ENCODE measurements at places on chromosomes 1 and 21.
A peak's percentile ranks its signal among the peaks of the same experiment; 100 is the strongest.

GRCh38 chr1:241589521-241589920 lies 50.6 kb downstream of the CHML start:
- DNase-seq, result no peak

- peak; percentile 37 for DNase-seq
Observed at GRCh38 chr1:64948905-64949833, 17.2 kb downstream of the JAK1 start.

GRCh38 chr21:32134441-32135130 lies 144.3 kb downstream of the MIS18A start:
- DNase-seq, result no peak

DNA sequence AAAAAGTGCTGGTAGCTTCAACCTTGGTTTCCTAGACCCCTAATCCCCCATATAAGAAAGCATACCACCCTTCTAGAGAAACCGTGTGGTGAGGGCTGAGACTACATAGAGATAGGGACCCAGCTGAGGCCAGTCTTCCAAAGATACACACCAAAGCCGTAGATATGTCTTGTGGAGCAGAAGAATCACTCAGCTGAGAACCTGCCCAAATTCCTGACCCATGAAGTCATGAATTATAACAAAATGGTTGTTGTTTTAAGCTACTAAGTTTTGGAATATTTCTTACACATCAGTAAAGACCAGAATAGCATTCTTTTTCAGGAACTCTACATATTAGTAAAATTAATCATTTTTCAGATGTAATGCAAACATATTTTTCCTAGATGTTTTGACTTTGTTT lies 3.3 kb upstream of the SNRPE start:
- DNase-seq, result no peak

DNA sequence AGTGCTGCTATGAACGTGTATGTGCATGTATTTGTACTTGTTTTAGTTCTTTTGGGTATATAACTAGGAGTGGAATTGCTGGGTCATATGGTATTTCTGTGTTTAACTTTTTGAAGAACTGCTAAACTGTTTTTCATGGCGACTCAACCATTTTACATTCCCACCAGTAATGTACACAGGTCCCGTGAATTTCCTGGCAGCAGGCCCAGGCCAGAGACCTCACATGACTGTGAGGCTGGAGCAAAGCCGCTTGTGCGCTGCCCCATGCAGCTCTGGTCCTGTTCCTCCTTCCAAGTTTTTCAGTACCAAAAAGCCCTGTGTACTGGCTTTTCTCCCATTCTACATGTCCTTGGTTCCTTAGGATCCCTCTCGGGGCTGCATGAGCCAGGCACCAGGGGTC lies 29.6 kb downstream of the ACOT11 start:
- no peak for DNase-seq

GRCh38 chr1:232911027-232911599 lies 39.3 kb upstream of the NTPCR start:
- no peak for DNase-seq

- DNase-seq, result no peak
Observed at GRCh38 chr1:2451741-2452140, 24.3 kb upstream of the PLCH2 start.

DNA sequence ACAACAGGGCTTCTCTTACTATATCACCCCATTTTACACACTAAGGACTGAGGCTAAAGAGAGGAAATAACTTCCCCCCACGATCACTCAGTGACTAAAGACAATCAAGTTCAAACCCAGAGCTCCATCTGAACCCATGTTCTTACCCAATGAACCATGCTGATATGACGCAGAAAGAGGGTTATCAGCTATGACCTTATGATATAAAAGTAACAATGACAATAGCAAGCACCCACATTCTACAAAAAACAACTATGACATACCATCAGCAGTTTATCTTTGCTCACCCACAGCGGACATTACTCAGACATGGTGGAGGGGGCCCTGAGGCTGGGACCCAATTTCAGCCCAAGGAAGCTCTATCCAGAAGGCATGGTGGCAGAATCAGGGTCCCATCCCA lies 75.7 kb downstream of the PTPN14 start:
- DNase-seq, result no peak

GRCh38 chr1:246065592-246065991 lies 441.5 kb downstream of the SMYD3 start:
- no peak for DNase-seq

GRCh38 chr1:50976890-50977574 lies 7.0 kb downstream of the CDKN2C start:
- DNase-seq, result peak; percentile 35

DNA sequence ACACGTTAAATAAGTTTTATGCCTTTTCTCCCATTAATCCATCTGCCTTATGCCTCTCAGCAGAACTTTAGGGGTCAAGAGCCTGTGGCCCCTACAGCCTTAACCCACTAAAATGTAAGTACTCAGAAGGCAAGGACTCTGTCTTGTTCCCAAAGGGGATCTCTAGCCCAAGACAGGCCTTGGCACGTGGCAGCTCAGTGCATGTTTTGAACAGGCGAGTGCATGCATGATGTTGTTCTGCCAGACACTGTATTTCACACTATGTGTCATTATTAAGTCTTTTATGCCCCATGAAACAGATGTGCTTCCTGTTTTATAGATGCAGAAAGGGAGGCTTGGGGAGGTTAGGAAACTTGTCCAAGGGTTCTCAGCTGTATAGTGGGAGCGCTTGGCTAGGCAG lies 102.8 kb downstream of the ETS2 start:
- DNase-seq, result no peak

- no peak for DNase-seq
Observed at GRCh38 chr21:38819719-38820159, 14.0 kb downstream of the ETS2 start.

- no peak for DNase-seq
Observed at GRCh38 chr1:117541003-117541402, 64.8 kb upstream of the TENT5C start.

DNA sequence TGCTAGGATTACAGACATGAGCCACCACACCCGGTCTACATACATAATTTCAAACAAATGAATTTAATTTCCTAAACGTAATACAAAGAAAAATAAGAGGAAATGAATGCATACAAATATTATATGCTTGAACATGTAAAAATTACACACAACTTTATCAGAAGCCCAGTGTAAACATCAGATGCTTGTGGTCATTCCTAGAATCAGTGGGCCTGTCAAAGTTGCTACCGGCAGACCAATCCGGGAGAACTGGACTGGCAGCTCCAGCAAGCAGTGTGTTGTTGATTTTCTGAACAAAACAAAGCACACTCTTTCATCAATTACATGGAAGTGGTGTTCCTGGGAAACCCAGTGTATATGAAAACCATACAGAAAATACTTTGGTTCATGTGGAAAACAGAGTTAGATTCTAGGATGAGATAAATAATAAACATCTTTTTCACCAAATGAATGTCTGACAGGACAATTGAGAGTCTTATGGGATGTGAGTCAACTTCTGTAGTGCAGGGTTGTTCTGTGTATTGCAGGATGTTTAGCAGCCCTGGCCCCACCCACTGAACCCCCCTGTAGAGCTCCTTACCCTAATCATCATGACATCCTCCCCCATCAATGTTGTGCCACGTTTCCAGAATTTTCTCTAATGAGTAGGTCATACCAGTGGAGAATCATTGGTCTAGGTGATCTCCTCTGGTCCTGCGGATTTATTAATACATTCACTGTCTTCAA lies 33.8 kb downstream of the MFSD2A start:
- no peak for DNase-seq

DNA sequence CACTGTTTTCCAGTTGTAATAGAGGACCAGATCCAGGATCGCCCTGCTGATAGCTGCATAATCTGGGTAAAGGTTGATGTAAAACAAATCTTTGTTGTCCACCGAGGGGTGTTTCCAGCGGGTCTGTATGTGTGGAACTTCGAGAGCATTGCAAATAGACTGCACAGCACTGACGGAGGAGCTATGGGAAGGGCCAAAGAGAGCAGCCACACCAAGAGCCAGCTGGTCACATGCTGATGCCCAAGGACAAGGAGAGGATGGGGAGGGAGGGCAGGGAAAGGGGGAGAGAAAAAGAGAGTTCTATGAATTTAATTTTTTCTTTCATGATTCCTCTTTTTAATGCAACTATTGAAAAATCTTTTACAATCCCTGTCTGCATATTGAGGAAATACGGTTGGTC lies 250.0 kb downstream of the GRIK1 start:
- no peak for DNase-seq

DNA sequence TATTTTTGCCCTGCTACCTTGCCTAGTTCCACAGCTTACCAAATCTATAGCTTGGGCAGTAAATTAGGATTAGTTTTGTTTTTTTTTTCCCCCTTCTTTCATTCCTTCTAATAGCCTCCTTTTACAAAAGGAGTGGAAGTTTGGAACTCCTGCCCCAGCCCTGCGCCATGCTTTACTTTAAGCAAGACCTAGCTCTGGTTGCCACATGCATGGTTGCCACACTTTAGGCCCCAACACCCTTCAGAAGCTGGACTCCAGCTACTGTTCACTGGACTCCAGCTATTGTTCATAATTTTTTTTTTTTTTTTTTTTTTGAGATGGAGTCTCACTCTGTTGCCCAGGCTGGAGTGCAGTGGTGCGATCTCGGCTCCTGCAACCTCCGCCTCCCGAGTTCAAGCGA lies 115.8 kb downstream of the NR5A2 start:
- no peak for DNase-seq

GRCh38 chr1:211547710-211548109 lies 31.3 kb downstream of the SLC30A1 start:
- no peak for DNase-seq

DNA sequence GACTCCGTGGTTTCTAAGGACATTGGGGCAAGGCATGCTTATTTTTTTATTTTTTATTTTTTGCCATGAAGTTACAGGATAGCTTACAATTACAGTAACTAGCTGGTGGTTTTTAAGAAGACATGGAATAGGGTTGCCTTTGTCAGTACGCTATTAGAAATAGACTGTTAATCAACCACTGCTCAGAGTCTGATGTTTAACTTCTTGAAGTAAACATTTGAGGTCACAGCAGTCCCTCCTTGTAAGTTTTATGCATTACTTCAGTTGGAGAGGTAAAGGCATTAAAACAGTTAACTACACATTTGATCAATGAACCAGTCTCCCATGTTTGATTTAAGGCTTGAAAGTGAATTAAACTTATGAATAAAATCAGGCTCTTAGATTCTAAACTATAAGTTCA lies 19.3 kb upstream of the SHCBP1L start:
- DNase-seq, result no peak

- DNase-seq, result no peak
Observed at GRCh38 chr1:6587261-6588005, 7.6 kb downstream of the ZBTB48 start.

DNA sequence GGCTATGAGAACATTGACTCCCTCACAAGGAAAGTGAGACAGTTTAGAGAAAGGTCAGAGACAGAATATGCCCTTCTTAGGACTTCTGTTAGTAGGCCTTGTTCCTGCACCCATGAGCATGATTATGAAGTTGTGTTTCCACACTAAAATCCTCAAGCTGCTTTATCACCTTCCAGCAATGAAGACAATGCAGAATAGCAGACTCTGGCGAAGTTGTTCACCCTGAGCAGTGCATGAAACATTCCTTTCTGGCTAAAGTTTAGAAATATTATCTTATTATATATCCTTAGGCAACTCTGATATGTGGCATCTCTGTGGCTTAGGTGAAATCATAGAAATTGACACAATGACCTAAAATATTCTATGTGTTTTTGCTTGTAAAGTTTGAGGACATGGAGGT lies 13.9 kb upstream of the OR2G2 start:
- no peak for DNase-seq

- DNase-seq, result no peak
Observed at GRCh38 chr21:40947713-40948112, 100.8 kb upstream of the DSCAM start.

DNA sequence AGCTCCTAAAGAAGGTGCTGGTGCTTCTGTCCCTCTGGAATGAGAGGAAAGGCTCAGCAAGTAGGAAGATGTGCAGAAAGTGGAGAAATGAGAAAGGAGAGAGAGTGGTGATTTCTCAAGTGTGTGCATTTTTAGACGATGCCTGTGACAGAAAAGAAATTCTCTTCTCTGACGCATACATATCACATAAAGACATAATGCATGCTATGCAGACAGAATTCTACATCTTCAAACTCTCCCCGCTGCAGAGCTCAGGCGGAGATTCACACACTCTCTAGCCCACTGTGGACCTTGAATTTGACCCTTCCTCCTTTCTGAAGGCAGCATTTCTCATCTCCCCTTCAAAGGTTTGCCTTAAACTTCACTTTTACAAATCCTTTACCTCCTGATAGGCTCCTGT lies 52.0 kb upstream of the CAMK1G start:
- DNase-seq, result no peak

GRCh38 chr1:229273507-229274232 lies 2.8 kb downstream of the RAB4A start:
- DNase-seq, result no peak

DNA sequence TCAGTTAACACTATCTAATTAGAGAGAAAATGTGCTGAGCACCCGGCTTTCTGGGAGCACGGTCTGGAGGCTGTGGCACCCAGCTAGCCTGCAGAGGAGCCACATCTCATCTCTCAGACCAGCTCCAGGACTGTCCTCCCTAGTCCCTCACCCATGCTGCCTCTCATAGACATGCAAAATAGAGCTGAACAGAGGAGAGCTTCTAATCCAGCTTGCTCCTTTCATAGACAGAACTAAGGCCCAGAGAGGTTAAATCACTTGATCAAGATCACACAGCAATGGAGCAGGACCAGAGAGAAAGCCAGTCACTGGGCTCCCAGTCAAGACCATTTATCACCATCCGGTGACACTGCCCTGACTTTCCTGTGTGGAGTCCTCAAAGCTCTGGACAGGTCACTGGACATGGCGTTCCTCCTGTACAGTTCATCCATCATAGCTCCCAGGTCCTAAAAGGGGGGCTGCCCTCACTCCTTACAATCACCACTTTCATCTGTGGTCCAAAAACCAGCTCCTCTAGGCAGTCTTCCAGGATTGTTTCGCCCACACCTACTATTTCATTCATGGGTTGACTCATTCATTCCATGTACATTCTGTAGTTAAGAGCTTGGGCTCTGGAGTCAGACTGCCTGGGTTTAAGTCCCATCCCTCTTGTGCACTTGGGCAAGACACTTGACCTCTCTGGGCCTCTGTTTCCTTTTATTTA lies 8.8 kb upstream of the CAMK2N1 start:
- no peak for DNase-seq

GRCh38 chr1:162144853-162145252 lies 75.4 kb downstream of the NOS1AP start:
- DNase-seq, result no peak

GRCh38 chr1:59696421-59697115 lies 118.2 kb upstream of the HOOK1 start:
- DNase-seq, result no peak

GRCh38 chr1:44050261-44050660 lies 19.0 kb upstream of the SLC6A9 start:
- no peak for DNase-seq

GRCh38 chr1:60765204-60765603 lies 317.2 kb upstream of the NFIA start:
- no peak for DNase-seq

- DNase-seq, result no peak
Observed at GRCh38 chr1:225763716-225764548, 13.7 kb upstream of the SRP9 start.

- DNase-seq, result no peak
Observed at GRCh38 chr1:208631506-208631905, 387.3 kb upstream of the PLXNA2 start.

Measured in stimulated activated naive CD8-positive, alpha-beta T cell treated with anti-CD3 and anti-CD28 coated beads, Interleukin-15, Interleukin-2, amounts not matched to agents 100 U/mL and 50 U/mL, for 24 hours (primary cell).